Tibial artery (tissue), 4 donors: ENCODE measurements at places on chromosomes 12 and 14.

GRCh38 chr12:109529691-109530640, 43.3 kb downstream of the MMAB start:
- no peak for DNase-seq

- no peak for DNase-seq
Observed at GRCh38 chr12:12336049-12336411, 14.0 kb downstream of the MANSC1 start.

DNA sequence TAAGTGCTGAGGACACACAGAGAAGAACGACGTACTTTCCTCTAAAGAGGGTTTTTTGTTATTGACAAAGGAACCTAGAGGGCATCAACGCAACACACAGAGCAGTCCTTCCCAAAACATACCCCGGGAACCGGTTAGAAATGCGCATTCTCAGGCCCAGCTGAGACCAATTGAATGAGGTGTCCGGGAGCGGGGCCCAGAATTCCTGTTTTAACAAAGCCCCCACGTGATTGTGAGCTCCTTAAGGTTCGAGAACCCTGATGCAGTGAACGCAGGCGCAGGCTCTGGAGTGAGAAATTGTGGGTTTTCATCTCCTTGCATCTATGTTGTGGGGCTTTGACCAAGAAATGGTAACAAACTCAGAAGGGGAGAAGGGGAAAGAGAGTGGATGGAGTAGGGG, 51.0 kb upstream of the TBX3 start:
- no peak for DNase-seq

DNA sequence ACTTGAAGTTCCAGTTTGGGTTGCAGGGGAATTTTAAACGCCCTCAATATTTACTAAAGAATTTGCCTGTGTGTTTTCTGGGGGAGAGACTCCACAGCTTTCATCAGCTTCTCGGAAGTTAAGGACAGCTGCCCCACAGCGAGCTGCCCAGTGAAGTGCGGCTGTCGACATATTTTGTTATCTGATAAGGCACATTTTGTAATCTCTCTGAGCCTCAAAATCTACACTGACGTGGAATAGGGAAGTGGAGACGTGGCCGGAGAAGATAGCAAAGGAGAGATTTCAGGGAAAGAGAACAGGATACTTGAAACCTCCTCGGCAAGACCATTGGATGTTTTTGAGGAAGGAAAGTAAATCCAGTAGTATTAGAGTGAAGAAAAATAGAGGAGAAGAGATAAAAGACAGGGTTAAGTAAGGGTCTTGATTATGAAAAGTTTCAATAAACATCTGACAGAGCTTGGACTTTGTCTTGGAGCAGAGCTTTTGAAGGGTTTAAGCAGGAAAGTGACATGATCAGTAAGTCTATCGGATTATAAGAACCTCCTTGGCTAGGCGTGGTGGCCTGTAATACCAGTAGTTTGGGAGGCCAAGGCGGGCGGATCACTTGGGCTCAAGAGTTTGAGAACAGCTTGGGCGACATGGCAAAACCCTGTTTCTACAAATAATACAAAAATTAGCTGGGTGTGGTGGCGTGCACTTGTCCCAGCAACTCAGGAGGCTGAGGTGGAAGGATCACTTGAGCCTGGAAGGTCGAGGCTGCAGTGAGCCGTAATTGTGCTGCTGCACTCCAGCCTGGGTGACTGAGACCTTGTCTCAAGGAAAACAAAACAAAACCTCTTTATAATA, 1.1 kb downstream of the POLR3B start:
- peak; percentile 55 for DNase-seq

- peak; percentile 64 for DNase-seq
Observed at GRCh38 chr14:24051176-24051788, 527 bp upstream of the CARMIL3 start.

GRCh38 chr14:91100102-91100501, 13.8 kb upstream of the DGLUCY start:
- no peak for DNase-seq

GRCh38 chr12:130989391-130989790, 35.7 kb downstream of the ADGRD1 start:
- DNase-seq = no peak

DNA sequence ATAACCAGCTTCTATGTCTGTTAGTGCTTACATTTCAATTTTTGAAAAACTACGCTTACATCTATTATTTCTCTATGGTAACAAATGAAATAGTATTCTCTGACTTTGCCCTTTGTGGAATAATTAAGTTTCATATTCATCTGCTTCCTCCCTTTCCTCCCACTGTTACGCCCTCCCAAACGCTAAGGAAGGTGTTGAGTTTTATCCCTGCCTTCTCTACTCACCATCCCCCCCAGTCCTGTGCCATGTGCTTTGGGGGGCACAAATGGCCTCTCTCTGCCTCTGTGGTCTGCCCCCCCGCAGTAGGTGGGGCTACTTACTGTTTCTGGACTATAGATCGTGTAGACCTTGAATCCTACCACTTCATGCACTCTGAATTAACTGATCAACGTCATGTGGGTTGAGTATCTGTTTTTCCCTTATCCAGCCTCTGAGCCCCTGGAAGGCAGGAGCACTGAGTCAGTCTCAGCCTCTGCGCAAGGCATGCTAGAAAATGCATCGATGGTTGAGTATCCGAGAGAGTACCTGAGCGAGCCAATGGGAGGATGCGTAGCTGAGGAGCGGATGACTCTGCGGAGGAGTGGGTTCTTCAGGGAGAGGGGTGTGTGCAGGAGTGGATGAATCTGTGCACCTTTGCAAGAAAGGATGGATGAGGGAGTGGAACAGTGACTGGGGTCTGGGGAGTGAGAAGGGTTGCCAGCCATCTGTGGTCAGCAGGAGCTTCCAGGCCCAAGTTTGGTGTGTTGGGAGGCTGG, 114.5 kb upstream of the RTL1 start:
- no peak for DNase-seq

GRCh38 chr12:107026806-107027635, 40.1 kb upstream of the MTERF2 start:
- DNase-seq = no peak

DNA sequence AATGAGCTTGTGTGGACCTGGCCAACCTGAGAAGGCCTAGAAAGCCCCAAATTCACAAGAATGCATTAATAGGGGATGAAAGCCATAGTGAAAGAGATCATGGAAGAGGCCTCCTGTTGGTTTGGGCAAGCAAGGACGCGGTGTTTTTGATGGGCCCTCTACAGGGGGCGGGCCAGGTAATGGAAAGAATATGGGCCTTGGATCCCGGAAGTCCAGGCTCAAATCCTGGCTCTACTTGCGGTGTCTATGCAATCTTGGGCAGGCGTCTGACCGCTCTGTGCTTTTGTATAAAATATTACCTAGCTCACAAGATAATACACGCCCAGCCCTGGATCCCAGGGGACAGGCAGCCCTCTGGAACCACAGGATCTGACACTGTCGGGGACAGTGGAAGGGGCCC, 41.1 kb upstream of the CLMN start:
- no peak for DNase-seq

DNA sequence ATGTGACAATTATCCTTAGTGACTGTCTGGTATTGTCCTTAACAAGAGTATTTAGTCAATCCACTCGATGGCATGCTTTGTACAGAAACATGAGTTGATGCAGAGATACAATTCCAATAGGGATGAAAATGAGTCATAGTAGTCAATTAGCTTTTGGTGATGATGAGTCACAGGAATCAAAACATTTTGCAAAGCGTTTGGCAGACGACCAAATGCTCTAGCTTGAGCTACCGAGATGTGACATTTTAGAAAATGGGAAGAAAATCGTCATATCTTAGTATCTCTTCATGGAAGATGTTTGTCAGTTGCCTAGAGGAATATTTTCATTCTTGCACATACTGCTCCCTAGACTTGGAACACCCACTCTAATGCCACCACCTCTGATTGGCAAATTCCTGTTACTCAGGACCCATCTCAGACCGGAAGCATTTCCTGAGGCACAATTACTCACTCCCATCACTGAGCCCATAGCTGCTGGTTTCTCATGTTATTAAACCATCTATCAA, 95.0 kb downstream of the LMNTD1 start:
- DNase-seq = peak; percentile 36

- no peak for DNase-seq
Observed at GRCh38 chr12:116937640-116938039, 26.9 kb downstream of the FBXW8 start.

GRCh38 chr12:123453165-123453564, 4.8 kb upstream of the SNRNP35 start:
- no peak for DNase-seq

GRCh38 chr12:91210144-91210543, 27.5 kb upstream of the DCN start:
- DNase-seq = no peak

GRCh38 chr14:91350483-91350812, 67.2 kb downstream of the CCDC88C start:
- no peak for DNase-seq

DNA sequence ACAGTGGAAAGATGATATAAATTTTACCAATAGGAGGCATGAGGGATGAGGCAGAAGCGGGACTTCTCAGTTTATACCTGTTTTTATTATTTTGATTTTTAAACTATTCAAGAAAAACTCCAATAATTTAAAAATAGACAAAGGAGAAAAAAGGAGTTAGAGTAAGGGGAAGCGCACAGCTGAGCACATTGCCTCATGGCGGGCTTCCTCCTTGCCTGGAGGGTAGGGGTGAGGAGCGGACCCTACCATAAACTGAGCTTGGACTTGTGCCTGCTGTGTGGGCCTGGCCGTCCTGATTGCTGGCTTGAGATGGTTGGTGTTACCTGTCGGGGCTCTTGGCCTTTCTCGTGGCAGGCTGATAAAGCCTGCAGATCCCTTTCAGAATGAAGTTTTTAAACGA, 15.1 kb upstream of the HIP1R start:
- no peak for DNase-seq

DNA sequence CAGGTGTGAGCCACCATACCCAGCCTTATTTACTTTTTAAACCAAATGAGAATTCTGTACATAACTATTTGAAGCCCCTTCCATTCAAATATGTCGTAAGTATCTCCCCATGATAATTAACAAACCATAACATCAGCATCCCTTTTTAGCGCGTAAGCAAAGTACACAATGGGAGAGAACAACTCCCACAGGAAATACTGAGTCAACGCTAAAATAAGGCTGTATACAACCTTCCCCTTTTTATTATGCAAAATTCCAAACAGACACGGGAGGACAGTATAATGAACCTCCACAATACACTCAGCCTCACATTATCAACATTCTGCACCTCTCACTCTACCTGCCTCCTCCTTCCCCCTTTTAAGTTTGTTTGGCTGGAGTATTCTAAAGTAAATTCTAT, 73.5 kb downstream of the CCDC88C start:
- DNase-seq = no peak

DNA sequence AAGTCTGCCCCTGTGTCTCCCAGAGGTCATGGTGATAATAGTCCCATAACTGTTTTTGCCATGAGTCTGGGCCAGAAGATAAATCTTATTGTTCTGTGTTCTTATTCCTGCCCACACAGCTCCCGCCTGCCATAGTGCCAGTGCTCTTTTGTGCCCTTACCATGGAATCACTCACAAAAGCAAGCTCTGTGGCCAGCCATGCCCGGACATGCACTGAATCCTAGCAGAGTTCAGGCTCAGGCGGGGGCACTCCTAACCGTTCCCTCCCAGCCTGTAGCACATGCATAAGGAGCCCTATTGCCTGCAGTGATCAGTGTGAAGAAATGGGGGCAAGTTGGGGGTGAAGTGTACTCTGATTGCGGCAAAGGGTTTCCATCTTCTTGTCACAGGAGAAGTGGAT, 33.3 kb downstream of the DHRS2 start:
- no peak for DNase-seq

DNA sequence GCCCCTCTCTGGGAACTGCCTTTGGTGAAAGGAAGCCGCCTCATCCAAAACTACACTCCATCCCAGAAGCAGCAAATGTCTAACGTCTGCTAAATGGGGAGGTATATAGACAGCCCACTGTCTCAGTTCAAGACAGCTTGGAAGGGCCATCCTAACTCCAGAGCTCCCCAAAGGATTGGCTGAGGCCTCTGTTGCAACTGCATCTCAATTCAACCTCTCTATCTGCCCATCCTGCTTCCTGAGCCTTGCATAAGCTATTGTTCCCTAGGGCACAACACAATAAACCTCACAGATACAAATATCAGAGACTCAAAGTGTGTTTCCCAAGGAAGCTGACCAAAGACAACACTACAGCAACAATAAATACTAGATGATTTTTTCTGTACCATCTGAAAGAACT, 495.2 kb upstream of the SOX5 start:
- no peak for DNase-seq

GRCh38 chr12:30694412-30695198, 1.1 kb downstream of the IPO8 start:
- peak; percentile 50 for DNase-seq

DNA sequence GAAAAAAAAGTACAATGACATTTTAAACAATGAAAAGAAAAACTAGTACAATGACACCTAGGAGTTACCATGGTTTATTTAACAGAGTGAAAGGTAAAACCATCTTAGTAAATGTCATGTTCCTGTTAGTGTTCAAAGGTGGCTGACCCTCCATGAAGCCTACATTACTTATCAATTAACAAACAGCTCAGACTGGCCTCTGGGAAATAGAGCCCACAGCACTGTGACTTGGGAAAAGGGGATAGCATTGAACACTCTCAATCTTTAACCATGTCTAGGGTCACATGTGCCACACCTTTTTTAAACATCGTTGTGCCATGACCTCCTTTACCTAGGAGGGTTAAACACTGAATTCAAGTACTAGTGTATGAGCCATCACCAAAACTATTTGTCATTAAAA, 106.3 kb upstream of the SOX5 start:
- no peak for DNase-seq

- DNase-seq = no peak
Observed at GRCh38 chr12:67322580-67322979, 53.4 kb downstream of the CAND1 start.

DNA sequence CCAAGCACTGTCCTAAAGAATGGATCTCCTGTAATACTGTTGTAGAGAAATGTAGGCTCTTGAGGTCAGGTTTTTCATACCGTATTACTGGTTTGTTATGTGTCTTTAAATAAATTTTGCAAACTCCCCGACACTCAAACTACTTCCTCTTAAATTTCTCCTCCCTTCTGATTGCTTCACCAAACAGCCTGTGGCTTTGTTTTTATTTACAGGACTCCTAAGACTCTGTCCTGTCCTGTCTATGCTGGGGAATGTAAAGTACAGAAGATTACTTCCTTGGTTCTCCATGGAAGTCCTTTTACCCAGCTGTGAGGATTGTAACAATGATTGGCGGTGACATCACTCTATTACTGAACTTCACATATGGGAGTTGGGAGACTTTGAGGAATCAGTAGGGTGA, 873.5 kb downstream of the DIO2 start:
- DNase-seq = no peak

GRCh38 chr14:78950649-78951048, 780.5 kb downstream of the NRXN3 start:
- DNase-seq = no peak

- no peak for DNase-seq
Observed at GRCh38 chr12:21483531-21483930, 17.9 kb downstream of the RECQL start.
